ENCODE measurements at places on chromosomes 2 and 18. TPM values are rescaled to one million over a fixed set of nuclear protein-coding genes. Genes with fewer than 3 reads are reported as not detected.

GRCh38 chr2:74585406-74586185, 31.1 kb downstream of the DOK1 start:
- DNase-seq = no peak

The TCF23 gene
- 26.3 TPM for total RNA-seq

DNA sequence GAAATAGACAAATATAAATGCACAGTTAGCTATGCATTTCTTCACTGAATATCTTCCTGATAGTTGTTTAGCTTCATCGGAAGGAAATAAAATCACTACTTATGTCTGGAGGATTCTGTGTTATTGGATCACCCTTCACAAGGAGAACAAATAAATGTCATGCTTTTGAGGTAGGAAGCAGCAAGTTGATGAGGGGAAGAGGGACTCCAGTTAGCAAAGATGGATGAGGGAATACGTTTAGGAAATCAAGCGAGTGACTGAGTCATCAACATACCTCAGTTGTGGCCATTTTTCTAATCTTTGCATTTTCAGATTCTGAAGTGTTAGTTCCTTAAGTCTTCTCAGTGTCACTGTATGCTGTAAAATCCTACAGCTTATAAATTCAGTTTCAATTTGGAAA, 456.2 kb downstream of the EPHA4 start:
- DNase-seq = no peak

The DSG1 gene
- not detected for total RNA-seq

DNA sequence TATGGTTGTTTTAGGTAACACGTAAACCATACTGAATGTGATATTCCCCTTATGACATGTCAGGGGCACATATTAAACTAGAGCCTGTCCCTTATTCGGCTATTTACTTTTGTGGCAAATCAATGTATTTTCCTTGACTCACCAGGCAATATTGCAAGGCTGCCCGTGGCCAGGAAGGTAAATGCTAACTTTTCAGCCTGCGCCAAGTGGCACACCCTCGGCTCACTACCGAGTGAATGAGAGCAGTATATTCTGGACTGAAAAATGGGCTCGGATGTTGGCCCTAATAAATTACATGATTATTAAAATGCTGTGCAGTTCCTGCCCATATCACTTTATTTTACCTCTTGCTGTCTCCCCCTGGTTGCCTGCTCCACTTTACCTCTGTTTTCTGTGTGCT, 46.7 kb downstream of the POU3F3 start:
- no peak for DNase-seq

GRCh38 chr2:204108330-204108751, 171.8 kb downstream of the ICOS start:
- no peak for DNase-seq

DNA sequence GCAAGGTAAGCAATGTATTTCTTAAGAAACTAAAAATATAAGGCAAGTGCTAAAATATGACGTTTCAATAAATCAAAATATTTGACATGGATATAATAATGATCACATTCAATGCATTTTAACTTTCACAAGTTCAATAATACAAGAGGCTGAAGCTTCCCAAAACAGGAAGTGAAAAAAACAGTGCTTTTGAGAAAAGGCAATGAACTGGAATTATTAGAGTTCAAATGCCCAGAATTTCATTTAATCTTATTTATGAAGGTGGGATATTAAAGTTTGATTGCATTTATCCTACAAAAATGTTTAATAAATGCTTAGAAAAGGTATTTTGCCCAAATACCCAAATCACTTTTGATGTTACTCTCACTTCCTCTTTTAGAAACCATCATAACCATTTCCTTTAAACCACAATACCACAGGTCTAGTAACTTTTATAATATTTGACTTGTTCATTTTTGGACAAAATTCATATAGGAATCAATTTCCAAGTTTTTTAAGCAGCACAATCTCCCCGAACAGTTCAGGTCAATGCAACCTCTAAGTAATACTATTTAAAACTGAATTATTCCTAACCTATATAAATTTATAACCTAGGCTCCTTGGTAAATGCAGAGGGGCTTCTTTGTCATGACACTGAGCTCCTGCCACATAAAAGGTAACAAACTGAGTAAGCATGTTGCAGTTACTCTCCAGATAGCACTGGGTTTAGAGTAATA, 2.1 kb downstream of the NCKAP1 start:
- DNase-seq = no peak

- no peak for DNase-seq
Observed at GRCh38 chr2:115124817-115125216, 682.4 kb downstream of the DPP10 start.

The TXNDC2 gene
- total RNA-seq = 0.11 TPM

DNA sequence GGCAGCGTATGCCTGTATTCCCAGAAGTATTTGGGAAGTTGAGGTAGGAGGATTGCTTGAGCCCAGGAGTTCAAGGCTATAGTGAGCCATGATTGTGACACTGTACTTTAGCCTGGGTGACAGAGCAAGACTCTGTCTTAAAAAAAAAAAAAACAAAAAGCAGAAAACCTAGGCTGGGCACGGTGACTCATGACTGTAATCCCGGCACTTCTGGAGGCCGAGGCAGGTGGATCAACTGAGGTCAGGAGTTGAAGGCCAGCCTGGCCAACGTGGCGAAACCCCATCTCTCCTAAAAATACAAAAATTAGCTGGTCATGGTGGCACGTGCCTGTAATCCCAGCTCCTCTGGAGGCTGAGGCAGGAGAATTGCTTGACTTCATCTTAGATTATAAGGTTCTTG, 46.4 kb downstream of the MTA3 start:
- DNase-seq = no peak

- no peak for DNase-seq
Observed at GRCh38 chr2:64819361-64819760, 165.6 kb upstream of the SERTAD2 start.

The NT5C1B gene
- not detected for total RNA-seq

GRCh38 chr2:10410001-10410822, 37.9 kb downstream of the ODC1 start:
- DNase-seq = no peak

DNA sequence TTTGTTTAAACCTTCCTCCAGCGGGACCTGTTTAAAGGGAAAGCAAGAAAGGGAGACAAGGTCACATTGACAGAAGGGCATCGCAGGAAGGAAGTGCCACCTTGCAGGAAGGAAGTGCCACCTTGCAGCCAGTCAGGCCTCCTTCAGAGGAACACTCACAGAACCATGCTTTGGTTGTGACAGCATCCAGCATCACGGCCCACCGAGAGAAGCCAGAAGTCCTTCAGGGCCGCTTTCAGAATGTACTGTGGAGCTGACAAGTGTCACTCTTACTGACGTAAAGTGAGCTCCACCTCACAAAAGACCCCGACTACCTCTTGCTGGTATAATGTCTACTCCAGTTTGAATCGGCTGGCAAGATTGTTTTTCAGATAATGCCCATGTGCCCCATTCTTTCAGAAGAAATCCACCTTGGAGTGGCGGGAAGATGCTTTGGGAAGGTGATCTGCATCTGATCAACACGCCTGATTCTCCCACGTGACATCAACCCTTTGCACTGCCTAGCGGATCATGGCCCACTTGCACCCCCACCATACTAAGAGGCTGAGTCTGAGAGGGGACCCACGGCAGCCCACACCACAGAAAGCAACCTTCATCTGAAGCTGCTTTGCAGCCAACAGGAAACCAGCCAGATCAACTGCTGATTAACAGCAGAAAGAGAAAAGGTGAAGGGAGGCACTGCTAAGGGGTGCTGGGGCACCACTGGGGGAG, 99.8 kb downstream of the UXS1 start:
- DNase-seq = no peak

The TM4SF20 gene
- total RNA-seq = not detected

The CCDC121 gene
- total RNA-seq = 6.3 TPM

The SEPTIN10 gene
- 83.7 TPM for total RNA-seq

DNA sequence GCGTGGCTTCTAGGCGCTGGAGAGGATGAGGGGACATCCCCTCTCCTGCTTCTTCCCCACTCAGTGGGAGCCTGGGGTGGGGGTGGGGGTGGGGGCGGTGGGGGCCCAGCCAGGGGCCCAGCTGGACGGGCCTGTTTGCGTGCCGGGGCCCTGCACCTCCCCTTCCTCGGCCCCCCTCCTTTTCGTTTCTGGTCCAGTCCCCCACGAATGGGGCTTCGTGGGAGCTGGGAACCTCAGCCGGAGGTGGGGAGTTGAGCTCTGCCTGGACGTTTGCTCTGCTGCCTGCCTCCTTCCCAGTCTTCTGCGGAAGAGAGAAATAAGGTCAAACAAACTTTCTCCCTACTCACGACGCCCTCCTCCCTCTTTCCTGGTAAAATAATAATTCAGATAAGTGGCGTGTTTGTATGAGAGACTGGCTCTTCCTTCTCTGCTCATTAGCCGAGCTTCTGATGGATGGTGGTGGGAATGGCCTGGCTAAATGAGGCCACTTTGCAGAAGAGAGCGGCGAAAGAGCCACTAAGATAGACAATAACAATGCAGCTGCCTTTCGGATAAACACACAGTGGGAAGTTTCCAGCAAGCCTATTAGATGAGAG, 782 bp downstream of the MTA3 start:
- peak; percentile 72 for DNase-seq

DNA sequence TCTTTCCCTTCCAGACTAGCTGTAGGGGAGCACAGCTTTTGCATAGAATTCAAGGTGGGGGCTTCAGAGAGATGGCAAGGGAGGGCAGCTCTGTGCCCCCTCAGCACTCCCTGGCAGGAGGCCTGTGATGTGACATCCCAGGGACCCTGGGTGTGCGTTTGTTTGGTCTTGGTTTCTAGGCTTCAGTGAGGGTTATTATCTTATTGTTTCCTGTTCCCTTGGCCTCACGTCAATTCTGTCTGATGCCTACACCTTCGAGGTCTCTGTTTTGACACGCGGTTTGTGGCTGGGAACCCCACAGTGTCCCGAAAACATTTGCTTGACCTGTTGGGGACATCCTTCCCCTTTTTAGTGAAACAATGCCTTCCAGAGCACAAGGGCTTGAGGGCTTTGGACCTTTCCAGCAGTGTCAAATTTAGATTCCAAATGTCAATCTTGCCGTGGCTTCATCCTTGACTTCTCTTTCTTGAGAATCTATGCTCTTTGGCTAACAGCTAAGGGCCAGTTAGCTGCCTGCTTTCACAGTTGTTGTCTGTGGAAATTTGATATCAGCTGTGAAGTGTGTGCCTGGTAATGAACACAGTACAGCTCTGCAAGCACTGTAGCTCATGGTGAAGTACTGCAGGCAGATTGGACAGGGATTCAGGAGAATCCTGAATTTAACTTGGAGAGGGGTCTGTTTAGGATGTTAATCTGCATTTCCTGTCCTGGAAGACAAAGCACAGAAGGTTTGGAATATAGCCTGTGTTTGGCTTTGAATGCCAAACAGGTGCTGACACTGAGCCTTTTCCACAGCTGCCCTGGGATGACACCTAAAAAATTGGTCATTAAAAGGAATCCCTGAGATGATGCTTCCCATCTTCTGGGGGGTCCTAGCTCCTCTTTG, 108.2 kb upstream of the CXCR4 start:
- DNase-seq = no peak

The CERKL gene
- 0.22 TPM for total RNA-seq

The WDR75 gene
- total RNA-seq = 33.0 TPM

The ALS2 gene
- 15.0 TPM for total RNA-seq

GRCh38 chr2:191114403-191114886, 36.3 kb downstream of the STAT4 start:
- no peak for DNase-seq

The KLHL29 gene
- 6.6 TPM for total RNA-seq

The ESPNL gene
- total RNA-seq = 0.33 TPM

The MLPH gene
- total RNA-seq = 7.8 TPM

GRCh38 chr2:64101141-64101591, 43.1 kb downstream of the PELI1 start:
- no peak for DNase-seq

- DNase-seq = no peak
Observed at GRCh38 chr2:155363349-155363888, 664.9 kb downstream of the KCNJ3 start.

GRCh38 chr2:191938779-191939178, 91.9 kb upstream of the CAVIN2 start:
- no peak for DNase-seq

DNA sequence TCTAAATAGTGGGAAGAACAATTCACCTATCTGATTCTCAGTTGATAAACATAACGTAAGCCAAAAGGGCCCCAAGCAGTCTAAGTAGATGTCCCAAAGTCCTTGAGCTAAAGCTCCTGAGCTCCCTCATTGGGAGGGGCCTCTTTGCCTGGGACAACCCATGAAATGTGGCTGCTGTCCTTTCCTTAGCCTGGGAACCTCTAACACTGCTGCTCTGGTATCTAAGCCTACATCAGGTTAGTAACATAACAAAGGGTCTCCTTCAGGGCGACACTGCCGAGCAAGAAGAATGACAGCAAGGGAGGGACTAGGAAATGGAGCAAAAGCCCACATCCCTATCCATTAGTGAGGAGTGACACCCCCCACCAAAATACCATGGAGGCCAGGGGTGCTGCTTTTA, 98.3 kb downstream of the MAPRE2 start:
- DNase-seq = no peak

The PXDN gene
- total RNA-seq = 51.2 TPM

Measured in ovary (tissue), 10 donors.